ENCODE measurements at places on chromosomes 1 and 21.

- peak; percentile 73 for DNase-seq
Measured at GRCh38 chr1:28512058-28512611, 6.3 kb downstream of the RCC1 start.

DNA sequence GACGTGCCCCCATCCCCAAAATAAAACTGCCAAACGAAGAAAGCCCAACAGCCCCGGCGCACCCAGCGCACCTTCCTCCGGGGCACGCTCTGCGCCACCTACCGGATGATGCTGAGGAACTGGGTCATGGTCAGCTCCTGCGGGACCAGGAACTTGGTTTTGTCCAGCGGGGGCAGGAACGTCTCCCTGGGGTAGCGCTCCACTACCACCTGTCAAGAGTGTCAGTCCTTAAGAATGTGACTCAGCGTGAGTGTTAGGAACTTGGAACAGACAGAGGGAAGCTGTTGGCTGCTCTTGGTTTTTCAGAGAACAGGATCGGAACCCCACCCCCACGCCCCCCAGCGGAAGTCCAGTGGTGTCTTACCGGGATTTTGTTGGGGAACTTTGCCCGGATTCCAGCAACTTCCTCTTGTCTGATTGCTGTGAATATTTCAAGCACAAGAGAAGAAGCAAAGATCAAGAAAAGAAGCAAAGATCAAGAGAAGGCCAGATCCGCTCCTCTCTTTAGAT lies 431 bp downstream of the MAP1LC3C start:
- DNase-seq: peak; percentile 65

DNA sequence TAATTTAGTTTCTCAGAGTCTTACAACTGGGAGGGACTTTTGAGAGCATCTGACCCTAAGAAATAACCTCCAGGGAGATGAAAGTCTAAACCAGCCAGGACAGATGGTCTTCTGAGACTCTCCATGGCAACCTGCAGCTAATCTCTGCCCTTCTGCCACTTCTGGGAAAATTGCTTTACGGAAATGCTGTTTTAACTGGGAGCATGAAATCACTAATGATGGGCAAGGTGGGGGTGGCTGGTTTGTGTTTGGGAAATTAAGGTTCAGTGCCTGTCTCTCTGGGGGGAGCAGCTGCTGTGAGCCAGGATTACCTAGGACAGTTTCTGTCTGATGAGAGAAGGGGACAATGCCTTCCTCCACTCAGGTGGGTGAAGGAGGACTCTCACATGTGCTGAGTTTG lies 33.2 kb downstream of the ROR1 start:
- DNase-seq: no peak

- no peak for DNase-seq
Measured at GRCh38 chr1:47215713-47216112, 16.3 kb downstream of the TAL1 start.

- DNase-seq: peak; percentile 13
Measured at GRCh38 chr1:19066874-19067181, 110.4 kb upstream of the IFFO2 start.

Measured in GM12865 (cell line).